ENCODE measurements at places on chromosomes 1 and 21.

DNA sequence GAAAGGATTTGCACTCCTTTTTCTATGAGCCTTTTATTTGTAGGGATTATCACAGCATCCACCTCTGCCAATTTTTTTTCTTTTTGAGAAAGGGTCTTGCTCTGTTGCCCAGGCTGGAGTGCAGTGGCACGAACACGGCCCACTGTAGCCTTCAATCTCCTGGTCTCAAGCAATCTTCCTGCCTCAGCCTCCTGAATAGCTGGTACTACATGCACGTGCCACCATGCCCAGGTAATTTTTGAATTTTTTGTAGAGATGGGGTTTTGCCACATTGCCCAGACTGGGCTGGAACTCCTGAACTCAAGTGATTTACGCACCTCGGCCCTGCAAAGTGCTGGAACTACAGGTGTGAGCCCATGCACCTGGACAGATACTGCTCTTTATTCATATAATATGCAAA lies 2.1 kb downstream of the SAMSN1 start:
- peak; percentile 13 for DNase-seq

- DNase-seq = no peak
These were observed 181.0 kb downstream of the FGGY start for GRCh38 chr1:59477867-59478266.

DNA sequence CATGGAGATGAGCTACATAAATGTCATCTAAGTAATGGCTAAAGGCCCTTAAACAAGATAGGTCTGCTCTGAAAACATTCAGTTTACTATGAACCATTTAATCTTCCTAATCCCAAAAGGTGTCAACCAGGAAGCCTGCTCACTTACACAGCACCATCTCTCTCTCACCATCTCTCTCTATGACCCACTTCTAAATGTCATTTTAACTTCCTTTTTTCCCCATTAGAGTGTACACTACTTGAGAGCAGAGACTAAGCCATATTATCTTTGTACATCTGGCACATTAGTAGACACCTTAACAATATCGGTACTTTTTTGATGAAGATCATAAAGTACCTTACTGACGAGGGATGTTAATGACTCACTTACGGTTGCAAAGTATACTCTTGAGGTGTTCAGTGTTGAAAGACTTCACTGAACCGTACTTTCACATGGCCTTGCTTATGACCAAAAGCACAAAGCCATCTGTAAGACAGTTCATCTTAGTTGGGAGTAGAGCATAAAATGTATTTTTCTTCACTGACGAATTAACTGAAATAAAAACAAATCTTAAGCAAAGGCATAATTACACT lies 25.4 kb downstream of the FBXO42 start:
- no peak for DNase-seq

DNA sequence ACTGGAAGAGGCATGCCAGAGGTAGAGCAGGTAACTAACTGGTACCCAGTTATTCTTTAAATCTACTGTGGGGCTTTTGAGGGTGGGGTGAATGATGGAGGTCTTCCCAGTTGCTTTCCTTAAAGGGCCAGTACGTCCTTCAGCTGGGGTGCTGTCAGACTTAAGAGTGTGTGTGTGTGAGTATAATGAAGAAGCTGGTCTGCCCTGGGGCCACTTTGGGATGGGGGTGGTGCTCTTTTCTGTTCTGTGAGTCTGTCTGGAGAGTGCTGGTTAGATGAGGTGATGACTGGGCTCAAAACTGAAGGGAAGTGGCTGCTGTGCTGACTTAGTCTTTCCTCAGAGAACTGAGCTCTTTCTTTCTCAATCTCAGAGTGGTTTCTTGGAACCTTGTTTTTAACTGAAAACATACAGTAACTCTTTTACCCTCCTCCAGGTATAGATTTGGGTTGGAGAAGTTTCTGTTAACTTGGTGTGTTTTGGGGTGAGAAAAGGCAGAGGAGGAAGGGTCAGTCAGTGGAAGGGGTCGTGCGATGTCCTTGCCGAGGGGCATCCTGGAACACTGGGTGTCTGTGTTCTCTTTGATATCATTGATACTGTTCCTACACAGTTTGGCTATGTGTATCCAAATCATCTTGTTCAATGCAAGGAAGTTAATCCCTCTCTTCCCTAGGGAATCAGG lies 746 bp downstream of the MACF1 start:
- peak; percentile 71 for DNase-seq

- DNase-seq = no peak
These were observed 940 bp downstream of the SRRM1 start for GRCh38 chr1:24644100-24644384.

- DNase-seq = no peak
These were observed 52.6 kb upstream of the EPS8L3 start for GRCh38 chr1:109816175-109816811.

DNA sequence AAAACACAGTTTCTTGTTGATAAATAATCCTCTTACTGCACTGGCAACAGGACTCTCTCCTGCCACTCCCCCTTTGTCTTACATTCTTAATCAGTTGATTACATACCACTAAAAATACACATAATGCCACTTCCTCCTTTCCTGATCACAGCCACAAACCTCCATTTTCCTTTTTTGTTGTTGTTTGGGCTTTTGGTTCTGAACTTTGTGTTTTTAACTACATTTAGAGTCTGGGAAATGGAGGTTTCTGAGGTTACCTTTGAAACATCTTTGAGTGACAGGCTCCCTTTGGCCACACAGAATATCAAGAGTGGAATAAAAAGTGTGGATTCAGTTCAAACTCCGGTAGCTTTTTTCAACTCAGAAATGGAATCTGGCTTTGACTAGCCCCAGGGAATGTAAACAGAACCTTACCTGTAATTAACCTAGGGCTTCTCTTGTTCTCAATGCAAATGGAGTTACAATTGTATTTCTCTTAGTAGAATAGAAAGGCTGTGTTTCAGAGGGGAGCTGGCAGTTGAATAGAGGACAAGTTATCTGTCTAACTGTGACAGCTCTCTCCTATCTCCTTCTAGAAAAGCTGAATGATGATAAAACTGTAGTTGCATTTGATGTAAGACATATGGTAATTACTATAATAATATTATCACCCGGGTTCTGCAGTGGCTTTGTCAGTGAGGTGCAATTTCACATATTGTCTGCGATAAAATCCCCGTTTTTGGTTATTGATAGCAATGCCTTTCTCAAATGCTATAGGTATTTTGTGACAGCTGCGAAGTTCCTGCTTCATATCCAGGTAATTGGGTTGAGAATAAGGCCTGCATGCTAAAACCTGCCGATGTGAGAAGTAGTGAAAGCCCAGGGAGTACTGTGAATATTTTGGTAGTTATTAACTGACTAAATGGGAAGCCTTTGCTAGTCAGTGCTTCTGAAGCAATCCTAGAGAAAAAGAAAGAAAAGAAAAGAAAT lies 66.9 kb downstream of the ST6GALNAC5 start:
- DNase-seq = no peak

- DNase-seq = no peak
These were observed 9.2 kb upstream of the GADD45A start for GRCh38 chr1:67675800-67676199.

- no peak for DNase-seq
These were observed 23.3 kb downstream of the KIRREL1 start for GRCh38 chr1:158016651-158017335.

GRCh38 chr1:78650114-78650660 lies 556 bp downstream of the IFI44 start:
- no peak for DNase-seq

GRCh38 chr1:161884475-161884874 lies 118.4 kb downstream of the ATF6 start:
- DNase-seq = no peak

DNA sequence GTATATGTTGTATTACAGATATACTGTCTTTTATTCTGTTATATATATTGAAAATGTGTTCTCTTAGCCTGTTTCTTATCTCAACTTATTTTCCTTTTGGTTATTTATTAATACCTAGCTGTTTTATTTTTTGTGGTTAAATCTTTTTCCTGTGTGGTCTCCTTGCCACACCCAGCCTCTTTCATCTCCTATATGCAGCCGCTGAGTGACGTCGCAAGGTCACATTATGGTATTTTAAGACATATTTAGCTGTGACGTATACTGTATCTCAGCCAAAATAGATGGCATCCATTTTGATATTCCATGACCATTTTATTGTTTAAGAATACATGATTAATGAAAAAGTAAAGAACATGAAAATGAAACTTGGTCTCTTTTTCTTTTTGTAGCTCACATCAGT lies 29.1 kb downstream of the CENPF start:
- no peak for DNase-seq

- no peak for DNase-seq
These were observed 284.4 kb upstream of the PKN2 start for GRCh38 chr1:88399690-88400089.

DNA sequence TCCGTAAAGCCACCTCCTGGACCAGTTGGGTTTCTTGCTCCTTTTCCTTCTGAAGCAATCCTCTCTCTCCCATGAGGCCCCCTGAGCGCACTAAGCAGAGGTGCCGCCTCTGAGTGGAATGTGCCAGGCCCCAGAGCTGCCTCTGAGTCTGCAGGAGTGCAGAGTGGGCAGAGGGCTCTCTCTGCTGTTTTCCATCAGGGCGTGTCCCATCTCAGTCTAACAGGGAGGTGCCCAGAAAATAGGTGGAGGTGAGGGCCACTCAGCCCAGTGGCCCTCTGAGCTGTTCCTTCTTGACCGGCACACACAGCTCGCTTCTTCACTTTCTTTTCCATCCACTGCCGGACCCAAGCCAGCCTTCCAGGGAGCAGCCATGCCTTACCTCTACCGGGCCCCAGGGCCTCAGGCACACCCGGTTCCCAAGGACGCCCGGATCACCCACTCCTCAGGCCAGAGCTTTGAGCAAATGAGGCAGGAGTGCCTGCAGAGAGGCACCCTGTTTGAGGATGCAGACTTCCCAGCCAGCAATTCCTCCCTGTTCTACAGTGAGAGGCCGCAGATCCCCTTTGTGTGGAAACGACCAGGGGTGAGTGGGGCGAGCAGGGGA lies at the start of gene CAPN9:
Gene CAPN9 (plus strand): TSS at position 262 of the 604 bp plus-strand sequence. CDS start 109 bp downstream, at position 371.
- no peak for DNase-seq

DNA sequence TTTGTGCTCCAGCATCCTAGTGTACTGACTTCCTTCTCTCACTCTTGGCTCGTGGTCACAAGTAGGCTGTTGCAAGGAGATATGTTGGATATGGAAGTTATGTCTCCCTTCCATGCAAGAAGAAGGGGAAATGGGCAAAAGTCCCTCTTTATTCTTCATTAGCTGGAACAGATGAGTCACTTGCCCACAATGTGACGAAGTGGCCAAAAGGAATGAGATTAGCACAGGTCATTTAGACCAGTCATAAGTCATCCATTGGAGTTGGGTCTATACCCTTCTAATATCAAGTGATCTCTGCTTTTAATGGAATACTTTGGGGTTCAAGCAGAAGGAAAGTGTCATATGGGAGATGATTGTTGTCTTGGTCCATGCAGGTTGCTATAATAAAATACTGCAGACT lies 91.2 kb upstream of the NGF start:
- no peak for DNase-seq

DNA sequence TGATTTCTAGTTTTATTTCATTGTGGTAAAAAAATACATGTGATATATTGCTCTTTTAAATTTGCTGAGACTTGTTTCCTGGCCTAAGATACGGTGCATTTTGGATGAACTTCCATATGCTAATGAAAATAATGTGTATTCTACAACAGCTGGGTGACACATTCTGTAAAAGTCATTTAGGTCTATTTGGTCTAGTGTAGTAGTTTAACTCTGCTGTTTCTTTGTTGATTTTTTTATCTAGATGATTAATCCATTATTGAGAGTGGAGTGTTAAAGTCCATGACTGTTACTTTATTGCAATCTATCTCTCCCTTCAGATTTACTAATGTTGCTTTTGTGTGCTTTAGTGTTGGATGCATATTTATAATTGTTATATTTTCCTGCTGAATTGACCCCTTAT lies 161.4 kb downstream of the VAV3 start:
- DNase-seq = no peak

DNA sequence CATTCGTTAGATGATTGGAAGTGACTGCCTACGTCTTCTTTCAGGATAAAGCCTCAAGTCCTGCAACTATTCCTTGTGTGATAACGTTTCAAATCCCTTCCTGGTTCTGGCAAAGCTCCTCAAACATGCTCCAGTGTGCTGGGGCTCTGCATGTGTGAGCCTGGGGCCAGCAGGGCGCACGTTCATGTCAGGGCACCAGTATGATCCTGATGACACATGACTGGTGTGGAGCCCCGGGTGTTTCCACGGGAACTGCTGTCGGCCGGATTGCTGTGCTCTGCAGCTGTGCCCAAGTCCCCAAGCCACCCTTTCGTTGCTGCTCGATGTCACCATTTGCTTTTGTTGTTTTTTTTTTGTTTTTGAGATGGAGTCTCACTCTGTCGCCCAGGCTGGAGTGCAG lies 21.3 kb downstream of the KRTAP10-1 start:
- DNase-seq = no peak

GRCh38 chr1:221963742-221964141 lies 221.9 kb upstream of the DUSP10 start:
- no peak for DNase-seq

DNA sequence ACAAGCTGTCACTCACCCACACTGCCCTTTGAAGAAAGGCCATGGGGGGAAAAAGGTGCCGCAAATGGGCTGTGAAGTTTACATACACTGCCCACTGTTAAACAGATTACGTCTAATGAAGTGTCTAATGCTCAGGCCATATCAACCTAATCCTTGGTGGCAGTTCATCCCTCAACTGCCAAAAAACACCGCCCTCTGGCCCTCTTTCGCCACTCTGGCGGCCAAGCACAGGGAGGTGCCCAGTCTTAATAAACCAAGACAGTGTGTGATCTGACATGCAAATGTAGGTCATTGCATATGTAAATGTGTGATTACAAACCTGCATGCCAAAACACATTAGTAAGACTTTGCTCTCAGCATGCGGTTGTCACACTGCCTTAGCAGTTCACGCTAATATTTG lies 89.5 kb downstream of the NEK7 start:
- DNase-seq = no peak

DNA sequence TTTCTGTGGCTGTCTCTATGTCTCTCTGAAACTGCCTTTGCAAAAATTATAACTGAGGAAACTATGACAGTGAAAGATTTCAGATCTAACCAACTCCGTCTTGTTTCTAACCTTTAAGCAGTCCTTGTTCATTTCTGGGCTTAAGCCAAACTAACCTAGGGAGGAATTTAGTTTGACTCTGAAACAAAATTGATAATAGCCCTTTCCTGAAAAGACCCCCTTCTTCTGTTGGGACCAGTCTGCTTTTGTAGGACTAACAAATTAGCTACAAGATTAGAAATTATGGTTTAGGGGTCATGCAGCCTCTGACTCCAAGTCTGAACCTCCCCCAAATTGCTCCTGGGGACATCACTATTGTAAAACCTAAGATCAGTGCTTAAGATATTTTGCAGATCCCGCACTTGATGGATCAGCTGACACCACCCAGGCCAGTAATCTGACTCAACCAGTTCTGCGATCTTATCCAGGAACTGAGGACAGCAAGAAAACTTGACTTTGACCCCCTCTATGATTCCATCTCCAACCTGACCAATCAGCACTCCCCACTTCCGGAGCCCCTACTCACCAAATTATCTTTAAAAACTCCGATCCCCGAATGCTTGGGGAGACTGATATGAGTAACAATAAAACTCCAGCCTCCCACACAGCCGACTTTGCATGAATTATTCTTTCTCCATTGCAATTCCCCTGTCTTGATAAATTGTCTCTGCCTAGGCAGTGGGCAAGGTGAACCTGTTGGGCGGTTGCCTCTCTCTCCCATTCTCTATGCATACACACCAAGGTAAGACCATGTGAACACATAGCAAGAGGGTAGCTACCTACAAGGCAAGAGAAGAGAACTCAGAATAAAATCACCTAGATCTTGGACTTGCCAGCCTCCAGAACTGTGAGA lies 11.1 kb upstream of the TRIM63 start:
- no peak for DNase-seq

All from CD8-positive, alpha-beta T cell (primary cell).